Ascending aorta (tissue), 2 donors: ENCODE measurements at places on chromosomes 12 and 14. TPM values are rescaled to one million over a fixed set of nuclear protein-coding genes. Genes with fewer than 3 reads are reported as not detected.

The BTBD6 gene
- total RNA-seq: 80.1 TPM

DNA sequence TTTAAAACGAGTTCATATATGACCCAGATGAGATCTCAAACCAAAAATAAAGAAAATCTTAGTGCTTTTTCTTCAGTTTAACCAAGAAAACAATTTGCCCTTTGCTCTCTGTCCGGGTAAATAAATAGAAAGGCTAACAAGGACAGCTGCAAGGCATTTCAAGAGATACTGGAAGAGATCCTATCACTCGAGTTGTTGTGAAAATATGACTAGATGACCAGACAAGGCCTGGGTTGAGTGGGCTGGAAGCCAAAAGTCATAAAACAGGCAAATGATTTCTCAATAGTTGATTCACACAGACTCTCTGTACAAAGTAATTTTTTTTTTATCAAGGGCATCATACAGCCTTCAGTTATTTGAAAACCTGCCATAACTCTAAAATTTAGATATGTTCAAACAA is 55.9 kb upstream of the AVPR1A start:
- no peak for DNase-seq

- no peak for DNase-seq
These were observed 64.3 kb downstream of the ZFP36L1 start for GRCh38 chr14:68728342-68729106.

DNA sequence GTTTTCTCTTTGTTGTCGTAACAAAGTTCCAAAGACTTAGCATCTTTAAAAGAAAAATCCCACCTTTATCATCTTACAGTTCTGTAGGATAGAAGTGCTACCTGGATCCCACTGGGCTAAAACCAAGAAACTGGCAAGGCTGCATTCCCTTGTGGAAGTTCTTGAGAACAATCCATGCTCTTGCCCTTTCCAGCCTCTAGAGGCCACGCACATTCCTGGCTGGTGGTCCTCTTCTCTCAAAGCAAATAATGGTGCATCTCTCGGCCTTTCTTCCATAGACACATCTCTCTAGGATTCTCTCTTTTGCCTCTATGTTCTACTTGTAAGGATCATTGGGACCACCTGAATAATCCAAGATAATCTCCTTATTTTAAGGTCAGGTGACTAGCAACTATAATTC is 8.2 kb upstream of the PAWR start:
- no peak for DNase-seq

DNA sequence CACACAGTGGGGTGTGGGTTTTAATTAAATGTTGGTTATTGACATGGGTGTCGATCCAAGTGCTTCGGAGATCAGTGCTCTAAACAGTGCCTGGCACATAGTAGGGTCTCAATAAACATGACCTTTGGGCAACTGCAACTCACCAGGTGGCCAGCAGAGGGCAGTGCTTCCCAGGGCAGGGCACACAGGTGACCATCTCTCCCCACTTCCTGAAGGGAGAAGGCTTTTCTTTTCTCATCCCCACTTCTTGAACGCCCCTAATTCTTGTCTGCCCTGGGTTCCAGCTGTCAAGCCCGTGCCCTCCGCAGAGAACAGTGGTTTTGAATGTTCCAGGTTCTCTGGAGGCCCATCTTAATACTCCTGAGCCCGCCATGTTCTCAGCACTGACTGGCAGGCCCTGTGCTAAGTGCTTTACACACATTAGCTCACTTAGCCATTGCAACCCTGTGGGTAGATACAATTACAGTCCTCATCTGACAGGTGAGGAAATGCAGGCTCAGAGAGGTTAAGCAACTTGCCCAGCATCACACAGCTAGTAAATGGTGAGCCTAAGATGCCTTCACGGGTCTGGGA is 16.3 kb downstream of the RAPGEF3 start:
- DNase-seq: peak; percentile 83
